Astrocyte of the spinal cord (primary cell): ENCODE measurements at places on chromosomes 3 and 15.
A peak's percentile ranks its signal among the peaks of the same experiment; 100 is the strongest.

GRCh38 chr3:74066456-74066855 is 441.7 kb upstream of the PDZRN3 start:
- DNase-seq = no peak

GRCh38 chr15:42080186-42080918 is 14.0 kb downstream of the PLA2G4D start:
- DNase-seq = peak; percentile 8

GRCh38 chr3:105347625-105348302 is 18.9 kb upstream of the ALCAM start:
- no peak for DNase-seq

- no peak for DNase-seq
These were observed 7.0 kb upstream of the LTK start for GRCh38 chr15:41520636-41521035.

- DNase-seq = peak; percentile 41
These were observed 25.4 kb upstream of the SLC25A26 start for GRCh38 chr3:66195347-66195783.

GRCh38 chr15:67807141-67807540 is 18.2 kb upstream of the SKOR1 start:
- no peak for DNase-seq
